SK-N-SH (cell line): ENCODE measurements at places on chromosomes 7 and 10. TPM values are rescaled to one million over a fixed set of nuclear protein-coding genes. Genes with fewer than 3 reads are reported as not detected.

GRCh38 chr10:114408112-114408967 is 4.0 kb upstream of the AFAP1L2 start:
- H3K27ac ChIP-seq = no peak overlapping the region
- no peak overlapping the region for H3K4me3 ChIP-seq
- no peaks in the 10 kb centered on the region for H3K4me1 ChIP-seq
- H3K36me3 ChIP-seq = no peaks in the 10 kb centered on the region
- peaks cover 18% of the 10 kb centered on the region; the same call in 1 of the 2 replicates for H3K27me3 ChIP-seq

- H3K36me3 ChIP-seq = no peaks in the 10 kb centered on the region
- no peaks in the 10 kb centered on the region for H3K27me3 ChIP-seq
- no peak overlapping the region for H3K4me3 ChIP-seq
Observed at GRCh38 chr7:106773228-106773627, 91.9 kb upstream of the PIK3CG start.

- no peaks in the 10 kb centered on the region for H3K27me3 ChIP-seq
- H3K4me1 ChIP-seq = peaks cover 54% of the 10 kb centered on the region
- DNase-seq = peak; percentile 47
- no peaks in the 10 kb centered on the region for H3K36me3 ChIP-seq
- H3K4me3 ChIP-seq = no peak overlapping the region
Observed at GRCh38 chr7:137933270-137934017, 68.4 kb downstream of the CREB3L2 start.

DNA sequence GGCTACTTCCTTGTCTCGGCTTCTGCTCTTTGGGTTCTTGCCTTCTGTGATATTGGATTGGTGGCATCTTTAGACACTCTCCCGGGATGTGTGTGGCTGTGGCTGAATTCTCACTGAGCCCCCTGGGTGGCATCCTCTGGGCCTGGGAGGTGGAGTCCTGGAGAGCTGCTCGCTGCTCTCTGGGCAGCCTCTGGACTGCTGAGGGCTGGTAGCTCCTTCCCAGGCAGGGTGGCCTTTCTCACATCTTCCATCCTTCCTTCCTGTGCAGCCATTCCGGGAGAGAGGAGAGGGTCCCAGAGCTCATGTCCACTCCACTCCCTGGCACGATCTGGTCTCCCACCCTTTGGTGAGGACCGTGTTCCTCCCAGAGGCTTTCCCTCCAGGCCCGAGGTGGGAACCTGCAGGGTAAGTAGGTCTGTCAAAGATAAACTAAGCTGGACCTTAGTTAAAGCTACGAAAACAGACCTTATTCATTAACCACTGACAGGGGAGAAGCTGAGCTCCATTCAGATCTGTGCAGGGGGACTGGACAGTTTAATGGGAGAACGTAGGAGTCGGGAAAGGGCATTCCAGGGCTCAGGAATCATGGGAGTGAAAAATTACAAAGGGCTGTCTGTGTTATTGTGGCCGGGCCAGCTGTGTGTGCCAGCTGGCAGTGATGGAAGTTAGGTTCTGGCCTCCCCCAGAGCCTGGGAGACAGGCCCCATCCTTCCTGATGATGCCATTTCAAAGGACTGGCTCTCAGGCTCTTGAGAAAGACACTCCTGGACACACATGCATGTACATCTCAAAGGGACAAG is 8.7 kb downstream of the ATP6V0E2 start:
- no peak for DNase-seq
- no peak overlapping the region for H3K27ac ChIP-seq
- no peaks in the 10 kb centered on the region for H3K27me3 ChIP-seq
- H3K4me1 ChIP-seq = no peaks in the 10 kb centered on the region; the same call in 1 of the 2 replicates
- H3K36me3 ChIP-seq = peaks cover 4% of the 10 kb centered on the region; the same call in 1 of the 2 replicates
- H3K4me3 ChIP-seq = no peak overlapping the region

DNA sequence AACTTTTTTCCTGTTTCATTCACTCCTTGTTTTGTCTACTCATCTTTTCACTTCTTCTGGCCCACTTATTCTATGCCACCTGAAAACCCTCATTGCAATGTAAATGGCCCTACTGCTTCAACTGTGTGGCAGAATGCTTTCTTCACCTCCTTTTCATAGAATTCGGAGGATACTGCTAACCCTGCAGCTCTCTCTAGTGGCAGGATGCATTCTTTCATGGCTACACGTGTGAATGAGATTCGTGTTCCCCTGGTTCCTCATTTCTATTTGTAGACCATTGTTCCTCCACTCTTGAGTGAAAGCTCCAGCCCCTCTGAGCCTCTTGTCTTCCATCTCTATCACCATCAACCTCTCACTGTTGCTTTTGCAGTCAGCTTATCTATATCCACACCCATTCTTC is 20.9 kb upstream of the CYP26C1 start:
- peaks cover under 1% of the 10 kb centered on the region; the same call in 1 of the 2 replicates for H3K4me1 ChIP-seq
- no peak overlapping the region for H3K4me3 ChIP-seq
- DNase-seq = no peak
- no peaks in the 10 kb centered on the region for H3K27me3 ChIP-seq

DNA sequence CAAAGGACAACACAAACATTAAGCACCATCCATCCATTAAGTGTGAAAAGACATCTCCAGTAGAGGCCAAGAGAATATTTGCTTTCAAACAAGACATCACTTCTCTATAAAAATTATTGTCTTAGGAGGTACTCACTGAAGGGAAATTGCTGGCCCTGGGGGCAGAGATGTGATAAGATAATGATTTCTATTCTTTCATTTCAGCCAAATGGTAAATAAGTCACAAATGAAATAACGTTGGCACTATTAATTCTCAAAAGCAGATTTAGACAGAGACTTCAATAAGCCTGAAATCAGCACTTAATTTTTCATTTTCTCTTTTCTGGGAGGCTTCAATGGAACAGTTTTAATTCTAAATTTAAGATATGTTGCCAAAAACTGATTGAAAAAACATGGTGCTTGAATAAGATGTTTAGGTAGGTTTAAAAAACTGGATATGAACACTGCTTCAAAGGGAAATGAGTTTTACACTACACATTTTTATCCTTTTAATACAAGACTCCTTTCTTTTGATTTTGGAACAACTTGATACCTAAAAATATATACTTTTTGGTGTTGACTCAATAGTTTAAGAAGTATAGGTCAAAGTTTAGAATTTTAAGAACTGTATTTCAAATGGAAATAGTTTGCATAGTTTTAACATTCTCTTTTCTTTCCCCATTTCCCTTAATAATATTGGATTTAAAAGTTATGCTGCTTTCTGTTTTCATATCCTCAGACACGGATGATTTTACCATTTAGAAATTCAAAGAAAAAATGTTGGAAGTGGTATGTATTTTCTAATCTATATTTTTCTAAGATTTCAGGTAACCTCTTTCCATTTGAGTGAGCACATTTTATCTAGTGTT is 204.0 kb downstream of the AHR start:
- no peaks in the 10 kb centered on the region for H3K36me3 ChIP-seq
- no peaks in the 10 kb centered on the region for H3K4me1 ChIP-seq
- no peak for DNase-seq
- H3K4me3 ChIP-seq = no peak overlapping the region
- H3K27ac ChIP-seq = no peak overlapping the region
- peaks cover 26% of the 10 kb centered on the region; the same call in 1 of the 2 replicates for H3K27me3 ChIP-seq

- no peak overlapping the region for H3K27ac ChIP-seq
- no peaks in the 10 kb centered on the region for H3K36me3 ChIP-seq
- peak; percentile 77 for DNase-seq
- no peak overlapping the region; the same call in 1 of the 2 replicates for H3K4me3 ChIP-seq
- no peaks in the 10 kb centered on the region for H3K27me3 ChIP-seq
Observed at GRCh38 chr10:123582084-123582989, 83.8 kb upstream of the GPR26 start.

DNA sequence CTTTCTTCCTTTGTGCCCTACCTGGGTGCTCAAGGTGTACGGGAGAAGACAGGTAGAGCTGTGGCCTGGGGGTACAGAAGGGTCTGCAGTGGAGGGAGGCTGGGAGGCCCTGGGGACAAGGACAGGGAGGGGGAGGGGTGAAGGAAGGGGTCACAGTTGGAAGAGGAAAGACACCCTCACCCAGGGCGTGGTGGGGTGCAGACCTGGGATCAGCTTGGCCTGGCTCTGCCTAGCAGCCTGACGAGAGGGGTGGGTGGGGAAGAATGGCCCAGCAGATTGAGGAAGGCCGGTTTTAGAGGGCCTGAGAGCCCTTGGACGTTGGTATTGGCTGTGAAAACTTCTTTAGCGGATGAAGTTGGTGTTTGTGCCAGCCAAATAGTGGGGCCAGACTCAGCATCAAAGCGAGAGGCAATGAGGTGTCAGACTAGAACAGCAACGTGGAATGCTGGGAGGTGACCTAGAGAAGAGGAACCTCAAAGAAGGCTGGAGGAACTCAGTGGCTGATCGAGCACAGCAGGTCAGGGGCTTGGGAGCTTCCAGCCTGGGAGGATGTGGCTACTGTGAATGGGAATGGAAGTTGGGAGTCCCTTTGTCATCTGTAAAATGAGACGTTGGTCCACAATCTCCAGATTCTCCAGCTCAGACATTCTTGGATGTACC is 18.1 kb upstream of the TRIM8 start:
- no peak overlapping the region for H3K4me3 ChIP-seq
- DNase-seq = no peak
- H3K4me1 ChIP-seq = peaks cover 87% of the 10 kb centered on the region
- H3K27ac ChIP-seq = peak overlapping the region; percentile 99
- H3K36me3 ChIP-seq = no peaks in the 10 kb centered on the region
- H3K27me3 ChIP-seq = no peaks in the 10 kb centered on the region

- no peak overlapping the region for H3K27ac ChIP-seq
- H3K27me3 ChIP-seq = no peaks in the 10 kb centered on the region
Observed at GRCh38 chr10:49643241-49644034, 29.6 kb downstream of the CHAT start.

DNA sequence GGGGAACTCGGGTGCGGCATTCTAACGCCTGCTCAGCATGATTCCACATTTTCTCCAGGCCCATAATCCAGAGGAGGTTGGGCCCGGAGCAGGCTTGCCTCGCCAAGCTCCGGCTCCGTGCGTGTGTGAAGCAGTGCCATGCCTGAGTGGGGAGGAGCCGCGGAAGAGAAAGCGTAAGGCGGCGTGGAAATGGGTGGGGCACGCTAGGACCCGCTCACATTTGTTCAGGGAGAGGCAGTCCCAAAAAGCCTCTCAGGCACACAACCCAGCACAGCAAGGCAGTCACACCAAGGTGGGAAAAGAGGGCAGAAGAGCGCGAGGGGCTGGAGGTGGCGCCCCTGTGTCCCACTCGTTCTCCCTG is 695 bp upstream of the VDAC2 start:
- H3K27me3 ChIP-seq = no peaks in the 10 kb centered on the region
- H3K4me1 ChIP-seq = peaks cover 15% of the 10 kb centered on the region; the same call in 1 of the 2 replicates
- peak overlapping the region; percentile 98 for H3K27ac ChIP-seq

DNA sequence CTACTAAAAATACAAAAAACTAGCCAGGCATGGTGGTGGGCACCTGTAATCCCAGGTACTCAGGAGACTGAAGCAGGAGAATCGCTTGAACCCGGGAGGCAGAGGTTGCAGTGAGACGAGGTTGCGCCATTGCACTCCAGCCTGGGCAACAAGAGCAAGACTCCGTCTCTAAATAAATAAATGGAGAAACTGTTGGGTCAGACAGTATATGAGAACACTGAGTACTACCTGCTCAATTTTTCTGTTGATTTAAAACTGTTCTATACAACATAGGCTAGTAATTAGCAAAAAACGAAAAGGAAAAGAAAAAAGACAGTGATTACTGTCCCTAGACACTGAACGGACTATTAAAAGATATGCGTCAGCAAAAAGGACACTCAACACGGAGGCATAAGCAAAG is 26.7 kb downstream of the GFRA1 start:
- no peak overlapping the region for H3K27ac ChIP-seq
- H3K4me3 ChIP-seq = no peak overlapping the region
- H3K36me3 ChIP-seq = no peaks in the 10 kb centered on the region
- no peak for DNase-seq
- H3K27me3 ChIP-seq = no peaks in the 10 kb centered on the region
- no peaks in the 10 kb centered on the region; the same call in 1 of the 2 replicates for H3K4me1 ChIP-seq

- peak overlapping the region; percentile 86 for H3K27ac ChIP-seq
- H3K4me3 ChIP-seq = peak overlapping the region; percentile 93
- peaks cover 10% of the 10 kb centered on the region for H3K4me1 ChIP-seq
- no peak for DNase-seq
Observed at GRCh38 chr10:91798649-91799611, 704 bp downstream of the TNKS2 start.

GRCh38 chr7:158028290-158028941 is 559.2 kb downstream of the PTPRN2 start:
- H3K36me3 ChIP-seq = no peaks in the 10 kb centered on the region
- no peaks in the 10 kb centered on the region for H3K27me3 ChIP-seq
- no peak overlapping the region for H3K27ac ChIP-seq
- H3K4me1 ChIP-seq = peaks cover 37% of the 10 kb centered on the region

- no peaks in the 10 kb centered on the region for H3K4me1 ChIP-seq
- peak; percentile 57 for DNase-seq
- no peak overlapping the region for H3K4me3 ChIP-seq
Observed at GRCh38 chr10:126380352-126381076, 7.8 kb downstream of the ADAM12 start.

GRCh38 chr7:154598396-154598795 is 404.5 kb downstream of the PAXIP1 start:
- H3K27ac ChIP-seq = no peak overlapping the region
- DNase-seq = no peak
- no peaks in the 10 kb centered on the region for H3K36me3 ChIP-seq
- H3K27me3 ChIP-seq = no peaks in the 10 kb centered on the region
- H3K4me1 ChIP-seq = no peaks in the 10 kb centered on the region

GRCh38 chr10:35300063-35300699 is 36.1 kb upstream of the CCNY start:
- no peaks in the 10 kb centered on the region for H3K27me3 ChIP-seq
- no peak overlapping the region for H3K4me3 ChIP-seq
- H3K36me3 ChIP-seq = no peaks in the 10 kb centered on the region
- no peak for DNase-seq
- H3K27ac ChIP-seq = no peak overlapping the region

GRCh38 chr7:128826512-128826911 is 3.7 kb upstream of the FLNC start:
- no peaks in the 10 kb centered on the region for H3K27me3 ChIP-seq
- no peaks in the 10 kb centered on the region for H3K36me3 ChIP-seq
- peaks cover 31% of the 10 kb centered on the region for H3K4me1 ChIP-seq
- no peak overlapping the region for H3K4me3 ChIP-seq

DNA sequence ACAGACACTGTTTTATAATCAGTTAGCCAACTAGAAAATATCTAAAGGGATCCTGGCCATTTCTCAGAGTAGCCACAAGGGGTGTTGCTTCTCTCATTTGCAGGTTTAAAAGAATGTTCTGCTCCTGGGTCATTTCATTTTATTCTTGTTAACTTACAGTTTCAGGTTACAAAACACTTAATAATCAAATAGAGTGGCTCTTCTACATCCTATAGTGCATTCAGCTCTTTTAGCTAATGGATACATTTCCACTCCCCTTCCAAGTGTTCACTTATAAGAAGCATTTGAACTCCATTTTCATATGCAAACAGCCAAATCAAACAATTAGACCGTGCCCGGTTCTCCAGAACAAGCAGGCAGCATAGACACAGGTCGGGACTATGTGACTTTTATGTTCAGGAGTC is 117.5 kb downstream of the TRIL start:
- no peak overlapping the region for H3K4me3 ChIP-seq
- H3K27me3 ChIP-seq = peaks cover 23% of the 10 kb centered on the region
- no peak overlapping the region for H3K27ac ChIP-seq
- no peaks in the 10 kb centered on the region for H3K36me3 ChIP-seq
- peak; percentile 50 for DNase-seq

Gene PNLIPRP2
- polyA plus RNA-seq = not detected in 2 replicates

Gene FGFBP3
- polyA plus RNA-seq = 0.81 and 1.3 TPM in 2 replicates

Gene BLNK
- polyA plus RNA-seq = not detected in 2 replicates

Gene GNGT1
- 0.15 TPM in 1 of 2 replicates, not detected in the other for polyA plus RNA-seq

Gene ZNF438
- 2.1 and 2.5 TPM in 2 replicates for polyA plus RNA-seq
